ENCODE measurements at places on chromosomes 13 and 19. TPM values are rescaled to one million over a fixed set of nuclear protein-coding genes. Genes with fewer than 3 reads are reported as not detected.

GRCh38 chr13:97797553-97797952 is 155.9 kb upstream of the IPO5 start:
- no peak for DNase-seq

DNA sequence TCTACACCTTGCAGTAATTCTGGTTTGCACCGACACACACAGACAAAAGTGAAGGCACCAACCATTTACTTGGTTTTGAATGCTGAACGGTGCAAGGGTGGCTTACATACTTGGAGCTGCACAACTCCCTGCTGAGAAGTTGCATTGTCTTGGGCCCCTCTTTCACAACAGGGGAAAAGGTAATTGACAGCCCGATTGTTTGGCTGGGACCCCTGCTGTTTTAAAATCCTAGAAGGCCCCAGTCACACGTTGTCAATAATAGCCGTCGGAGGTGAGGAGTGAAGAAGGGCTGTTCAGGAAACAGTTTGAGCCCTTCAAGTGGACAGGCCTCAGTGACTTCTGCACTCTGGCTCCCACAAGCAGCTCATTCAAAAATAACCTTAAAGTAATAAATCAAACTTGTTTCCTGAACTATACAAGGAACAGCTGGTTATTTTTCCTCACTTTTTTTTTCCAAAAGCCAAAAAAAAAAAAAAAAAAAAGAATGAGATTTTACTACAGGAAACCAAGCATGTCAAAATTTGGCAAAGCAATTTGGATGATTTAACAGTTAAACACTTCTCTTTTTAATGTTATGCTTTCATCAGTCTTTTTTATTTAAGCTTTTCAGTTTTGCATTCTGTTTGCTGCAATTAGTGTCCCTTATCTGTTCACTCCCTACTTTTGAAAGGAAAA is 19.0 kb upstream of the SPRY2 start:
- no peak for DNase-seq

DNA sequence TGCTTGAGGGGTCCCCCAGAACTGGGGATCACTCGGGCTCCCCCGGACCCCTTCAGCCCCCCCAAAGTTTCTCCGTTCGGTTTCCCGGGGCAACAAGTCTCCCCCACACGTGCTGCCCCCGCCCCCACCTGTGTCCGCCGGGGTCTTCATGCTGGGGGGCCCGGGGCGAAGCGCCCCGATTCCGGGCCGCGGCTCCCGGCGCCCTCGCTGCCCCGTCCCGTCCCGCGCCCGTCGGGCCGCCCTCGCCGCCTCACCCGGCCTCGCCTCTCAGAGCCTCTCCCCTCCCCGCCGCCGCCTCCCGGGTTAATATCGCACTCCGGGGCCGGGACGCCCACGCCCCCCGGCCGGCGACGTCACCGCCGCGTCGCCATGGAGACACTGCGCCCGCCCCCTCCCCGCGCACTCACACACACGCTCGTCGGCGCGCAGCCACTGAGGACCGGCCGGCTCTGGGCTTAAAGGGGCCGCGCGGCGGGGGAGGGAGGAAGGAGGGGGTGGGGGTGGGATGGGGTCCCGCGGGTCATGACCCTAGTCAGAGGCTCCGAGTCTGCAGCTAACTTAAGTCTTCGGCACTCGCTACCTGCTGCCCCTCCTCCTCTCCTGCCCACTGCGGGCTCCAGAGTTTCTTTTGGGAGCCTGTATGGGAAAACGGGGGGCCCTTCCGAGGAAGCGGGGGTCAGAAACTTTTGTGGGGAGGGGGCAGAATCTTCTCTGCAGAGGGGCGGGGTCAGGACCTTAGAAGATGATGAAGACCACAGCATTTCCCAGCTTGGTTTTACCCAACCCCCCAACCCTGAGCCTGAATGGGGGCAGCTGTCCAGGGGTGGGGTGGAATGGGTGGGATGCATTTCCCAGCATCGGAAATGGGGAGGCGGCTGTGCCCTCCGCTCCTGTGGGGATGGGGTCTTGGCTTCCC is at the start of gene ERF:
TSS of gene ERF (minus strand) at position 279 of the 916 bp plus-strand sequence. CDS start at position 150, 129 bp downstream.
- peak; percentile 94 for DNase-seq

DNA sequence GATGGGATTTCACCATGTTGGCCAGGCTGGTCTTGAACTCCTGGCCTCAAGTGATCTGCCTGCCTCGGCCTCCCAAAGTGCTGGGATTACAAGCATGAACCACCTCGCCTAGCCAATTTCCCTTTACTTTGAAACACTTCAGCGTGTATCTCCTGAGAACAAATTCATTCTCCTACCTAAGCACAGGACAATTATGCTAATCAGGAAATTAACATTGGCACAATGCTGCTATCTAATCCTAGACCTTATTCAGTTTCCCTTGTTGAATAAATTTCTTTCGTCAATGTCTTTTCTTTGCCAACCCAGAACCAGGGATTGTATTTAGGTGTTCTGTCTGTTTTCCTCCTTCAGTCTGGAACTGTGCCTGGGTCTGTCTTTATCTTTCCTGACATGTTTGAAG is 67.8 kb downstream of the MAP4K1 start:
- no peak for DNase-seq

GRCh38 chr19:49357186-49357585 is 5.0 kb downstream of the TEAD2 start:
- DNase-seq, result no peak

DNA sequence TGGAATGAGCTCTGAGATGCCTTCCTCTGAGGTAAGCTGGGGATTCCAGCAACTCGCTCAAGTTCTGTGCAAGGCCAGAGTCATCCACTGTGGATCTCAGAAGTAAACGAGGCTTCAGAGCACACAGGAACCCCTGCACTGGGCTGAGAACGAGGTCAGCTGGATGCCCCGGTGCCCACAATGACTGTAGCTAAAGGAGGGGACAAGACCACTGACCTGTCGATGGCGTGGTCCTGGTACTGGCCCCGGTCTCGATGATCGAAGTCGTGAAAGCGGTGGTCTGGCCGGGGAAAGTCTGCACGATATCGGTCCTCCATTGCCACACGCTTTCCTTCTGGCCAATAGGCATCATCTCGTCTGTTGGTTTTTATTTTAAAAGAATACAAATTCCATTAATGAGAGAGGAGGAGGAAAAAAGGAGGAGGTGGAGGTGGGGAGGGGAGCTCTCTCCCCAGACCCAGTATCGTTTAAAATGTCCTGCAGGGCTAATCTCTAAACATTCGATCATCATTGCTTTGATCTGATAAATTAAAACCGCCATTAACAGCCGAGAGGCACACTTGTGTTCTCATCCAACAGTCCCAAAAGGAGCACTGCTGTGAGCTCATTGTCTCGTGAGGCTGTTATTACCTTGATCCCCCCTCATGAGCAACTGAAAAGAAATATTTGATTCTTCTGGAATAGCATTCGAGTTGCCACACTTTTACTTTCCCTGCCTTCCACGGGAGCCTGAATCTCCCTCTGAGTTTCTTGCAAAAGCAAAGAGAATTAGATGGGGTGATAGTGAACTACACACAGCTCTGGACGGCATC is 25.0 kb upstream of the TINCR start:
- DNase-seq, result no peak

GRCh38 chr19:39407660-39408391 is 1.2 kb downstream of the ZFP36 start:
- peak; percentile 42 for DNase-seq

- no peak for DNase-seq
These were observed 4.9 kb downstream of the SUGP1 start for GRCh38 chr19:19315444-19315843.

DNA sequence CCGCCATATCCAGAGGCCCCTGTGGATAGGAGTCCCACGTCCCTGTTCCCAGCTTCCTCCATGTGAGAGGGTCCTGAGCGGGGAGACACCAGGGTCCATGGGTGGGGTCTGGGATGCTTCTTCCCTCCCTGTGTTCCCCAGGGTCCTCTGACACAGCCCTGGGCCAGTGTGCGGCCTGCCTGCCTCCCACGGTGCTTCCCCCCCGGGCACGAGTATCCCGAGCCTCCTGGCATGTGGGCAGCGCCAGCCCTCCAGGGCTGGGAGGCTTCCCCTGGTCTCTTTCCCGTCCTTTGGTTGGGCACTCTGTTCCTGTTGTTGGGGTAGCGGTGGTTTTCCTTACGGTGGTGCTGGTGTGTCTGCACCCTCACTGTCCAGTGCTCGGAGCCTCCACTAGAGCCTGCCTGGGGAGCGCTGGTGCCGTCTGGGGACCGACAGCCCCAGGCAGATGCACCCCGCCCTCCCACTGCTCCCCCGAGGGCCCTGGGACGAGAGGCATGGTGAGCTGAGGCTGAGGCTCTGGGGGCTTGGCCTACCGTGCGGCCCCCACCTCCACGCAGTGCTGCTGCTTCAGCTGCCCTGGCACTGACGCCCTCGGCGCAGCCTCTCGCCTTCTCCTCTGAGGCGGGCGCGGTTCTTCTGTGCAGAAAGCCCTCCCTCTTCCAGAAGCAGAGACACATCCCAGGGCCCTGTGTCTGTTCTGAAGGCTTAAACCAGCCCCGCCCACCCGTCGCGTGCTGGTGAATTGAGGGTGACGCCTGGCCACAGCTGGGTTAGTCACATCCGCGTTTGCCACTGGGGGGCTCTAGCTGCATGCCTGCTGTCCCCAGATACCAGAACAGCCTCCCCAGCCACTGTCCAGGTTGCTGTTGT is 27.9 kb downstream of the PLEKHJ1 start:
- peak; percentile 30 for DNase-seq

DNA sequence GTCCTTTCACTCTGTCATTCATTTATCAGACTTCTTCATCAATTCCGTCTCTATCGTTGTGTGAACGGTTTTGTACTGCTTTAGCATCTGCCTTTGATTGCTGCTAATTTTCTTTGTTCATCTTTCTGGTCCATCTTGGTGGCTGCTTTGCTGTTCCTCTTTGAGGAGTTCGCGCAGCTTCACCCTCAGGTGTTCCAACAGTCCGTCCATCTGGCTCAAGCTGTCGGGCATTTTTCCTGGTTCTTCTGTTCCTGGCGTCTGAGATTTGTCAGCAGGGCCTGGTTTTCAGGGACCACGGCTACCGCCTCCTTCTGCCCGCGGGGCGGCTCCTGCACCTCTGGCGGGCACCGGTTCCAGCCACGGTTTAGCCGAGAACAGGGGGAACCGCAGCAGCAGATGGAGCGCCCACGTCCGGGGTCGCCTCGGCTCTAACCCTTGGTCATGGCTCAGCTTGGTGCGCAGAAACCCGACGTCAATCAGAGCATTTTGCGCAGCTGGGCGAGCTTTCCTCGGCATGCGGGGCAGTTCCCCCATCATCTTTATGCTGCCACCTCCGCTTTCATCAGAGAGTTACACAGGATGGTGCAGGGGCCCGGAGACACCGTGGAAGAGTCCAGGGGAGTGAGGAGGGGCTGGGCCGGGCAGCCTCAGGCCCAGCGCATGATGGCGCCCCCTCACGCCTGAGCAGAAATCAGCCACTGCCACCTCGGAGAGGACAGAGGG is 89.5 kb downstream of the ZNF100 start:
- DNase-seq, result no peak

GRCh38 chr19:31270897-31271296 is 78.3 kb downstream of the TSHZ3 start:
- no peak for DNase-seq

DNA sequence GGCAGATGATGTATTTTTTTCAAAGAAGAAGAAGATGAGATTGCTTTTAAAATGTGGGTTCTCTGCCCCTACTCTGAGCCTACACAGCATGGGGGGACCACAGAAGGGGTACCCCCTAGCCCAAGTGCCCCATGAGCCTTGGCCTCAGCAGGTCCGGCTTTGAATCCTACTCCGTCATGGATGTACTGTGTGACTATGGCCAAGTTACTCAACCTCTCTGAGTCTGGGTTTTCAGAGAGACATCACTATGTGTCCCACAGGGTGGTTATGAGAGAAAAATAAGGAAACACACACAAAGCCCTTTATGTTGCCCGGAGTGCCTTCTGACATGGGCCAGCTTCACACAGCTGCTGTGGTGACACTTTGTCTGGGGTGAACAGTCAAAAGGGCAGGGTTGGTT is 92.0 kb downstream of the KCTD15 start:
- DNase-seq, result no peak

DNA sequence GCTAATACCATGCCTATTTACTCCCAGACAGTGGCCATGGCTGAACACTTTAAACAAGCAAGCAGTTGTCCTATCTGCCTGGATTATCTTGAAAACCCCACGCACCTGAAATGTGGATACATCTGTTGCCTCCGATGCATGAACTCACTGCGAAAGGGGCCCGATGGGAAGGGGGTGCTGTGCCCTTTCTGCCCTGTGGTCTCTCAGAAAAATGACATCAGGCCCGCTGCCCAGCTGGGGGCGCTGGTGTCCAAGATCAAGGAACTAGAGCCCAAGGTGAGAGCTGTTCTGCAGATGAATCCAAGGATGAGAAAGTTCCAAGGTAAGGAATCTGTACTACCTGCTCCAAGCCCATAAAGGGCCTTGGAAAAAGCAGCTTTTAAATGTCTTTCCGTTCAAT is 8.6 kb downstream of the RFPL4AL1 start:
- no peak for DNase-seq

CPAMD8 gene
- total RNA-seq, result 0.37 TPM

BABAM1 gene
- 130 TPM for total RNA-seq

CEACAM3 gene
- not detected for total RNA-seq

Measured in activated T-cell treated with anti-CD3 and anti-CD28 coated beads, Interleukin-2, amount 50 U/mL, for 4 hours (primary cell).